Activated naive CD8-positive, alpha-beta T cell treated with anti-CD3 and anti-CD28 coated beads for 36 hours (primary cell): ENCODE measurements at places on chromosomes 4 and X.
A peak's percentile ranks its signal among the peaks of the same experiment; 100 is the strongest.

DNA sequence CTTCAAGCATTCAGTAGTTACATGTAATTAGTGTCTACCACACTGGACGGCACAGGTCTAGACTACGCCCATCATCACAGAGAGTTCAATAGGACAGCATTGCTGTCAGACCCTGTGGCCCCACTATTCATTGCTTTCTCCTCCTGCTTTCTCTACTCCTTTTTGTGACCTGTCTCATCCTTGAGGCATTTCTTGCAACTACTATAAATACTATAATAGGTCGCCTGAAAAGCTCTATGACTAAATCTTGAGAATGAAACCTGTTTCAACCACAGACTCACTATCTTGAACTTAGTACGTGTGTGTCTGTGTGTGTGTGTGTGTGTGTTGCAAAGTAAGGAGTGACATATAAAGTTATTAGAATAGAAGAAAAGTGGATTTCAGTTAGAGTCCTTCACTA, 252.9 kb upstream of the KLF3 start:
- no peak for DNase-seq

DNA sequence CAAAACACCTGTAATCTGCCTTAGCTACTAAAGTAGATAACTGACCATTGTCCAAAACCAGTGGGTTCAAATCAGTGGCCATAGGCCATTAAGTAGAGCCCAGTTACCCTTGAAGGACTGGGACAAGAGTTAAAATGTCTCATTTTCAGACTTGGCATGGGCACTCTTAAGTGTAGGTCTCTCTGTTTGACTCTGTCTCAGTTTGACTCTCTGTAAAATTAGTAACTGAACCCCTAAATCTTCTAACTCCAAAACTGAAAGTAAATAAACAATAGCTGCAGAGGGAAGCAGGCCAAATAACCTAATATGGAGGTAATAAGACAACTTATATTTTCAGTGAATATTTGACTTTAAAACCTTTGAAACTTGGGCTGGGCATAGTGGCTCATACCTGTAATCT, 89.1 kb downstream of the SLC16A2 start:
- DNase-seq: no peak

GRCh38 chrX:2696698-2697215, 5.7 kb downstream of the CD99 start:
- DNase-seq: peak; percentile 61

GRCh38 chrX:139554991-139555675, 24.6 kb downstream of the F9 start:
- DNase-seq: no peak

- no peak for DNase-seq
Measured at GRCh38 chrX:65480960-65481359, 53.6 kb downstream of the LAS1L start.

DNA sequence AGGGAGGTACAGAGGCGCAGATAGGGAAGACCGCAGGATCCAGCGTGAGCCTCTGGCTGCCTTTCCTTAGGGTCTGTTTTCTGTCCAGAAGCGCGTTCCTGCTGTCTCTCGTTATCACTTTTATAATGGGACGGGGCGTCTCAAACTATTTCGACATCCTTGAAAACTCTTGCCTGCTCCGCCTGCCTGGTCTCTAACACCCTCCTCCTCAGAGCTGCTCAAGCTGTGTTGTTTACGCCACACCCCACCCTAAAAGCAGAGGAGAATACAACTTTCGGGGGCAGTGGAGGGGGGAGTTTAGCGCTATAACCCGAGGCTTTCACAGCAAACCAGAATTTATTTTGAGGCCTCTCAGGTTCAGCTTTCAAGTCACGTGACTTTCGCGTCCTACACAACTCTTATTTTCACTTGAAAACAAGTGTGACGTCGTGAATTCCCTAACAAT, 646 bp upstream of the FAM3A start:
- no peak for DNase-seq

GRCh38 chrX:108734426-108734825, 1.9 kb downstream of the IRS4 start:
- DNase-seq: no peak

- no peak for DNase-seq
Measured at GRCh38 chr4:148170408-148171365, 271.5 kb downstream of the NR3C2 start.

- DNase-seq: no peak
Measured at GRCh38 chrX:98380106-98380505, 1496.4 kb downstream of the RPA4 start.

GRCh38 chr4:2754848-2755819, 1.0 kb downstream of the TNIP2 start:
- no peak for DNase-seq
